ENCODE measurements at places on chromosomes 11 and 22.
A peak's percentile ranks its signal among the peaks of the same experiment; 100 is the strongest.

GRCh38 chr11:16999116-16999515 lies 15.1 kb downstream of the PLEKHA7 start:
- DNase-seq = no peak

GRCh38 chr11:108324587-108324986 lies 101.7 kb downstream of the ATM start:
- no peak for DNase-seq

GRCh38 chr11:82815406-82815805 lies 81.7 kb upstream of the FAM181B start:
- DNase-seq = no peak

GRCh38 chr22:30511911-30512310 lies 6.4 kb upstream of the SEC14L4 start:
- no peak for DNase-seq

- DNase-seq = no peak
Measured at GRCh38 chr22:23270212-23270733, 90.0 kb downstream of the BCR start.

GRCh38 chr22:22666307-22667091 lies 22.1 kb downstream of the GGTLC2 start:
- no peak for DNase-seq

- no peak for DNase-seq
Measured at GRCh38 chr11:2523821-2524391, 79.1 kb downstream of the KCNQ1 start.

- no peak for DNase-seq
Measured at GRCh38 chr22:31742682-31743081, 7.2 kb downstream of the PRR14L start.

- no peak for DNase-seq
Measured at GRCh38 chr11:1181853-1182535, 24.2 kb downstream of the MUC5AC start.

DNA sequence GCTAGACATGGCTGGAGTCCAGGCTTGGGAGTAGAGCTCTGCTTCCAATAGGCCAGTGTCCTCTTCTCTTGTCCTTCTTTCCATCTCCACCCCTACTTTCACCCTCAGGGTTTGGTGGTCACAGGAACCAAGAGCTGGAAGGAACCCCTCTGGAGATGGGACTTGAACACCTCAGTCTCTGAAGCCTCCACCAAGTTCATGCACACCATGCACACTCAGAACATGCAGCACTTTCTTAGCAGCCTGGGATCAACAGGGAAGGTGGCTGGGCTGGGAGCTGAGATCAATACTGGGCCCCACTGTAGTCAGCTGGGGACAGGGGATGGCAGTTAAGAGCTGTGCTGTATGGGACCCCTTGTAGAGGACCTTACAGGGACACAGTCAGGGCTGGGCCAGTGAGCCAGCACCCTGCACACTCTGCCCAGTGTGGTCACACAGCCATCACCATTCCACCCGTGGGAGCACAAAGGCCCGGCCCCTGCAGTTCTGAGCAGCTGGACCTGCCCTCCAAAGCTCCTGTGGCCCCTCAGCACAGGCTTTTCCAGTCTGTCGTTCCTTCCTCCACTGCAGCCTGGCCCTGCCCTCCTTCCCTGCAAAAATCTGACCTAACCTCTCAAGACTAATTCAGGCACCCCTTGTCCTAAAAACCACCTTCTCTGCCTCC lies 47.7 kb downstream of the GAB4 start:
- no peak for DNase-seq

DNA sequence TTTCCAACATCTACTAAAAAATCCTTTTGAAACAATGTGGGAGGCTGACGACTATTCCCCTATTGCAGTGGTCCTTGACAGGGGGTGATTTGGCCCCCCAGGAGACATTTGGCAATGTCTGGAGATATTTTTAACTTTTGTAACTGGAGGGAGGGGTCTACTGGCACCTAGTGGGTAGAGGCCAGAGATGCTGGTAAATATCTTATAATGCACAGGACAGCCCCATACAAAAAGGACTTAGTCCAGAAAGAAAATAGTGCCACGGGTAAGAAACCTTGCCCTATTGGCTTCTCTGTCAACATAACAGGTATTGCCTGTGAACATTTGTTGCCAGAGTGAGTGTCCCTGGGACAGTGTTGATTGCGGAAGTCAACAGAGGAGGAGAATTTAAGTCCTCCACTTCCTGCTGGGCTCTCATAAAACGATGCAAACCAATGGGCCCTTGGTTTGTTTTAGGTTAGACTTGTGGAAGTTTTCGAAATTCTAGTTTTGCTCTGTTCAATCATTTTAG lies 101.6 kb downstream of the MAML2 start:
- no peak for DNase-seq

- DNase-seq = no peak
Measured at GRCh38 chr11:127448101-127448500, 447.5 kb upstream of the KIRREL3 start.

- no peak for DNase-seq
Measured at GRCh38 chr11:44780940-44781631, 54.3 kb downstream of the TSPAN18 start.

DNA sequence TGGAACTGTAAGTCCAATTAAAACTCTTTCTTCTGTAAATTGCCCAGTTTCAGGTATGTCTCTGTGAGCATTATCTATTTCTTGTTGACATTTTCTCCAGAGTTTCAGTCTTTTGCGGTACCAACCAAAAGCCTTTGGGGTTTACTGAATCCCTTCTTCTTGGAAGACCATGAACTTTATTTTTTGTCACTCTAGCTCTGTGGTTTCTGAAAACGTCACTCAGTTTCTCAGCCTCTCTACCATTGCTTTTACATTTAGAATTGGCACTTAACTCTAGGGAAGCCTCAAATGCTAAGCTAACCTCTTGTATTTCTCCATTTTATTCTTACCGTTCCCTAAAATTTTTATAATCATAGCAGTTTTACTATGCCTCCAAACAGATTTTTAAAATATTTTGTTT lies 237.6 kb downstream of the CSNK2A3 start:
- DNase-seq = no peak

- peak; percentile 86 for DNase-seq
Measured at GRCh38 chr11:61589961-61590360, 9.1 kb upstream of the SYT7 start.

DNA sequence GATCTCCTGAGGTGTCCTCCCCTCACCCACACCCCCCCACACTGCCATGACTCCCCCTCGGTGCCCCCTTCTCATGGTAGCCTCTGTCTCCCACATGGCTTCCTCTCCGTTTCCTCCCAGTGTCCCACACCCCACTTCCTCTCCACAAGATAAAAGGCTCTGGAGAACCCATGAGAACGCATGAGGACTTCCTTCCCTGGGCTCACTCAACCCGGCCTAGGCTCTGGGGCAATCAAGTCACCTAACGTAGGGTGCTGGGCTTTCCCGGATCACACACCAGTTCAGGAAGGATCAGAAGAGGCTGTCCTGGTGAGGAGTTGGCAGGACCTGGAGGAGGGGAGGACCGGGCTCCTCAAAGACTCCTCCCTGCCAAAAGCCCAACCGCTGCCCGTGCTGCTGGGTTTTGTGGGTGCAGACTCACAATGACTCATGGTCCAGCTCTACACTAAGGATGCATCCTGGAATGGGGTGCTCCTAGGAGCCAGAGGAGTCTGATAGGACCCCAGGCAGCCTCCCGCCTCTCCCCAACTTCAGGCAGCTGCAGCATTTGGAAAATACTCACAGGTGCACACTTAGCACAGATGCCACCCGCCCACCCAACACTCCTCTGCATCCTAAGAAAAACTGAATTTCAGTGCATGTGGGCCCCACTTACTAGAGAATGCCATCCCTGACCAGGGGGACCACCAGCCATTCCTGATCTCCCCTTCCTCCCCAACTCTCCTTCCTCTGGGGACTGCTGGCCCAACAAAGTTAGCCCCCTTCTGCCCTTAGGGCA lies 21.0 kb downstream of the SLC22A12 start:
- DNase-seq = no peak

- no peak for DNase-seq
Measured at GRCh38 chr11:35126000-35126878, 12.7 kb upstream of the CD44 start.

DNA sequence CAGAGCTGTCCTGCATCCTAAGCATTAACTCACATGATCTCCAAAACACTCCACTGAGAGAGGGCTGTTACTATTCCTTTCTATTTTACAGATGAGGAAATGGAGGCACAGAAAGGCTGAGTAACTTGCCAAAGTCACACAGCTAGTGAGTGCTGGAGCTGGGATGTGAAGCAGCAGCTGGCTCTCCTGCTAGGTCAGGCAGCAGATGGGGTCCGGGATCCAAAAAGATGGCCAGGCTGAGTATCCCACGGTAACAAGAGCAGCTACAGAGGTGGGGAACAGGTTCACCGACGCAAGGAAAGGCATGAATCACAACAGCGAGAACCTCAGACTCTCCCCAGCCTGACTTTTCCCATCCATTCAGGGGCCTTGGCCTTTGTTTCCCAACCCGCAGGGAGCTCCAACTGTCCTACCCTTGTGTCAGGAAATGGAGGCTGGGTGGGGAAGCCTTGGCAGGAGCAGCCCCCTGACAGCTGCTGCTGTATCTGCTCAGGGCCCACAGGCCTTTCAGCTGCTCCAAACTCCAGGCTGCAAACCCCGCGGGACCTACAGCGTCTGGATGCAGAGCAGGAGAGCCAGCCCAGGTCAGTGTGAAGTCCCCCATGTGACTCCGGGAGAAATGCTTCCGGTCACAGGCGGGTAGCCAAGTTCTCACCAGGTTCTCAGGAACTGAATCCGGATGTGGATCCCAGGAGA lies 29.5 kb downstream of the DKK3 start:
- no peak for DNase-seq
